ENCODE measurements at places on chromosomes 4 and X.

DNA sequence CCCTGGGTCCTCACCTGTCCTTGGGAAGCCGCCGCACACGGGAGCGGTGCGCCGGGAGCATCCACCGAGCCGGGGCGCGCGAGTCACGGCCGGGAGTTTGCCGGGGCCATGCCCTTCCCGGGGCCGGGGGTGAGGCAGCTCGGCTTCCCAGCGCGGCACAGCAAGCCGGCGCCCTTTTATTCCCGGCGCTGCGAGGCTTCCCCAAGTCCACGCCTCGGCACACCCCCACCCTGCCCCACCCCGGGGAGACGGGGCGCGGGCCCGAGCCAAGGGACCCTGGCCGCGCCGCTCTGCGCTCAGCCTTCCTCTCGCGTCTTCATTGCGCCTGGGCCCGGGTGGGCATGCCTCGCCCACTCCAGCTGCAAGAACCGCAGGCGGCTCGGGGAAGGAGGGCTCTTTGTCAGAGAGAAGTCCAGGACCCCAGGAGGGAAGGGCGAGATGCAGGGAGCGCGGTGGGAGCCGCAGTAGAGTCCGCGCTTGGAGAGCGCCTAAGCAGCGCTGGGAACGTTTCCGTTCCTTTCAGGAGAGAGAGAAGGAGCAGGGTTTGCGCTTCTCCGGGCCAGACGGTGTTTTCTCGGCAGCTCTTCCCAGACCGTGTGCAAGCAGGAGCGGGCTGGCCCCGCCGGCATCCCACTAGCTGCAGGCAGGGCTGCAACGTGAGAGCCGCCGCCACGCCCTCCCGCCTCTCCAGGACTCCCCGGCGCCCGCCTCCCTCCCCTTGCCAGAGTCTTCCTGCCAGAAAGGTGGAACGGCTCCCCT lies at the start of gene MXRA5:
Gene MXRA5 (minus strand): TSS at position 152 of the 759 bp plus-strand sequence. CDS start 2,819 bp downstream, outside the sequence.
- DNase-seq: no peak

DNA sequence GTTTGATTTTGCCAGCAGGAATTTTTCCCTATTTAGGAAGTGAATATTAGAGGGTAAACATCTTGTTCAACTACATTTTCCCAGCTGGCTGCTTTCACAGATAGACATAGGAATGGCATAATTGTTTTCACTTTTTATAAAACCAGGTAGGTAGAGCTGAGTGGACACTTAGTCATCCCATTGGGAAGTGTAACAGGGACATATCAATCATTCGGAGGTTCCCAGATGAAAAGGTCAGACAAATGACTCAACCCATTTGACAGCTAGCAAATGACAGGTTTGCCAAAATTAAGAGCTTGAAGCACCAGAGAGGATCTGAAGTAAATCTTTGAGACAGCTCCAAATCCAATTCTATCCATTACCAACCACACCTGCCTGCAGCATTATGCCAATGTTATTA lies 205.3 kb downstream of the SLC39A8 start:
- DNase-seq: no peak

DNA sequence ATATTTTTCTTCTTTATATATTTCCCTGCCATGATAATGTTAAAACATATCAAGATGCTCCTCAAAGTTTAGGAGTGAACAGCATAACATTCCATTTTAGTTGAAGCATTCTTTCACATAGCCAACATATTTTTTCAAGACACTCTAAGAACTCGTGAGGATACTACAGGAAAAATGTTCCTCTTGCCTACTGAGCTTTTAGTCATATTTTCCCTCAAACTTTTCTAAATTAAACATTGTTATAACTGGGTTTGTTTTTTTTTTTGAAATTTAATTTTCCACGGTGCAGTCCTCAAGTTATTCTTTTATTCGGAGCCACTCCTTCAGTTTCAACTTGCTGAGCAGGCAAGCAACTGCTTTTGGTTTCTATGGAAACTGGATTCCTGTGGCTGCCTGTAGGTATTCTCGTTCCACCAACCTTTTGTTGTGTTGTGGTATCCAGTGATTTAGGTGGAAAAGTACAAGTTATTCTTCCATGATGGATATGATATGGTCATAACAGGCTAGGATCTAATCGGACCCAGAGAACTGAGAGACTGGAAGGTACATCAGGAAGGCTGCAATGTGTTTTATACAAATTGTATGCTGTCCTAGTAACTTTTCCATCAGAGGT lies 248.0 kb downstream of the TRIML1 start:
- DNase-seq: no peak

DNA sequence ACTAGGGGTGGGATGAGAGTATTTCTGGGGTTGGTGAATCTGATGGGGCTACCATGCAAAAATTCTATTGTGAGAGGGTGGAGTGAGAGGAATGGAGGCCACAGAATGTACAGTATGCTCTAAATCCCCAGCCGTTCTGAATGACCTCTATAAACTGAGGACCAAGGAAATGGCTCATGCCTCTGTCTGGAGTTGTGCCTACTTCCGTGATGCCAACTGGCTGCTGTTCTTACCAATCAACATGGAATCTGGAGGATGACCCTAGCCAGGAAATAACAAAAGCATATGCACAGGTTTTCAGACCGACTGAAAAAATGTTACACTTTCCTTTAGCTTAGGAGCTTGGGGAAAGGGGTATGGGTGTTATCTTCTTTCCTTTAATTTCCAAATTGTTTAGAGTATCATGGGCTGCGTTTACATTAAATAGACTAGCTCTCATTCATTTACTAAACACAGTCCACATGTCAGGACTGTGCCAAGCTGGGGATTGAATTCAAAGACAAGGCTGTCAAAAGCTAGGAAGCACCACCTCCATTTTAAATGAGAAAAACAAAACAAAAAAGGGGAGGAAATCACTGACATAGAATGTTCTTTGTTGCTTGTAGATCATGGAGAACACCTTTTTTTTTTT lies 20.2 kb upstream of the CCKAR start:
- DNase-seq: no peak

GRCh38 chrX:102846544-102847236 lies 90.4 kb upstream of the RAB40AL start:
- no peak for DNase-seq

DNA sequence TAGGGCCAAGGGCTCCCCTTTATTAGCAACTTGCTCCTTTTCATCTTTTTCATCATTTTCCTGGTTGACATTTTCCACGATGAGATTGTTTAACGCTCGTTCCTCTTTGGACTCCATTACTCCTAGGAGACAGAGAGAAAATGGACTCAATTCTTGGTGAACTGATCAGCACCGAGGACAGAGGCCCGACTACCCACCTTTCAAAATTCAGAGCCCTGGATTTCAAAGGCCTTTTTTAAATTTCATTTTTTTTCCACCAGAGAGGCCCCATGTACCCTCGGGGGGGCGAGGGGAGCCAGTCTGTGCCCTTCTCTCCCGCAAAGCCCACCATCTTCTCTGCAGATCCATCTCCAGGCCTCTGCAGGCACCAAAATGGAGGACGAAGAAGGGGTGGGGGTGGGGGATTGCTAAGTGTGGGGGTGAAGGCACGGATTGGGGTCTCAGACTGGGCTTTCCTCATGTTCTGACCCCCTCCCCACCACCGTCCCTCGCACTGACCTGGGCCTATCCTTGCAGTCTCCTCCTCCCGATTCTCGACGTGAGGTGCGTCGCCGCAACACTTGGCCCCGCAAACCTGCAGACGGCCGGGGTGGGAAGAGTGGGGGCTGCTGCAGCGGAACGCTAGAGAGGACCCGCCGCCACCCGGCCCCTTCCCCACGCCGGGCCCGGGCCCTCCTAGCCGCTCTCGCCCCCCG lies 783 bp downstream of the BEX2 start:
- no peak for DNase-seq

DNA sequence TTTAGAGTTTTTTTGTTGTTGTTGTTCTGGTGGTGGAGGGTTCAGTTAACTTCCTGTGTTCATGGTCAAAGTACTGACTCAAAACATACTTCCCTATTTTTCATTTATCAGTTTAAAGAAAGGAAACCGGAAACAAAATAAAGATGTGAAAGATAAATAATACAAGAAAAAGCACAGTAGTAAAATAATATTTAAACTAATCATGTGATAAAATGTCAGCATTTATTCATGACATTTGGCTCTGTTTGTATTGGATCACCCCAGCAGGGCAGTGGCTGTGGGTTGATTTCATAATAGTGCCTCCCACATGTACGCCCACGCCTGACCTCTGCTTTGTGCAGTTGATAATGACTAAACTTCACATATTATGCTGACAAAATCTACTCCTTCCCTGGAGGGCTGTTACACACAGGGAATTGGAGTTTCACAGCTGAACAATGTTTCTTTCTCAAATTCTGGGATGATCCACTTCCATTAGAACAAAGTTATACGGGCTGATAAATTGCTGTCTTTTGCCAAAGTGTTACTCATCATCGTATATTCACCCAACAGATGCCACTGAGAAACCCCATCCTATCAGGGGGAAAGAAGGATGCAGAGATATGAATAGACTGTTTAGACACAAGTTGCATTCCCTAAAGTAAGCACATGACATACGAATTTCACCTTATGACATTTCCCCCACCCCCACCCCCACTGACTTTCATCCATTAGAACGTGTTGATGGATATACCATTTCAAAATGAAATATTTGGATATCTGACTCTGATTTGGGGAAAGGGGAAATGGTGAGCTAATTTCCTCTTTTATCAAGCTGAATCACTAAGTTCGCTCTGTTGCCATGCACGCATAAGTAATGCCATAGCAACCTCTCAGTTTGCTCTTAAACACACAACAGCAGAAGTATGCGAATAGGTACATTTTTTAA lies 48.3 kb downstream of the AMELX start:
- DNase-seq: peak; percentile 47

- DNase-seq: no peak
These were observed 136.8 kb downstream of the ADAM29 start for GRCh38 chr4:175054980-175055379.

- no peak for DNase-seq
These were observed 38.7 kb upstream of the FAT1 start for GRCh38 chr4:186762361-186762760.

DNA sequence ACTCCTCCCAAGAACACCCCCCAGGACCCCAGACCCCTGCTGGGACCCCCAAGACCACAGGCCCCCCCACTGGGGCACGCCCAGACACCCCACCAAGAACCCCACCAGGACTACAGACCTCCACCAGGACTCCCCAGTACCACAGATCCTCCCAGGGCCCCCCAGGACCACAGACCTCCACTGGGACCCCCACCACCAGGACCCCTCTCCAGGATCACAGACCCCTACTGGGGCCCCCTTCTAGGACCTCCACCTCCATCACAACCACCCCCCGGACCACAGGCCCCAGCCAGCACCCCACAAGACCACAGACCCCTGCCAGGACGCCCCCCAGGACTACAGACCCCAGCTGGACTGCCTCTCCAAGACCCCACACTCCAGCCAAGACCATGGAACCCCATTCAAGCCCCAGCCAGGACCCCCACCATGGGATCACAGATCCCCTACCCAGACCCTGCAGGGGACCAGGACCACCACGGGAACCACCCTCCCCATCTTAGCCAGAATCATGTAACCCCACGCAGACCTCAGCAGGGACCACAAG lies 855 bp upstream of the DHRSX start:
- no peak for DNase-seq

- no peak for DNase-seq
These were observed 95.3 kb upstream of the HPRT1 start for GRCh38 chrX:134364711-134365110.

DNA sequence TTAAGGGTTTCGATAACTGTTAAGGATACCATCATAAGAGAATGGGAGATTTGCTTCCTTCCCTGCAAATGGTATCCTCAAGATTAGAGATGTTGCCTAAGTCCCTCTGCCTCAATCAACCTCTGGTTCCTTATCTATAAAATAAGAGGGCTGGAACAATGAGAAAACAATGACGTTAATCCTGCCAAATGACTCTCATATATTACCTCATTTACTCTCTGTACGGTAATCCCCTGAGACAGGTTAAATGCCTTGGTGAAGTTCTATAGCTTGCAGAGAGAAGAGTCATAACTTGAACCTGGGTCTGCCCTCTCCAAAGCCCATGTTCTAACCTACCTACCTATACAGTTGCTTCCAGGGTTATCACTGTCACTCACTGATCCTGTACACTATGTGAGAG lies 100.2 kb upstream of the OTUD4 start:
- DNase-seq: no peak

DNA sequence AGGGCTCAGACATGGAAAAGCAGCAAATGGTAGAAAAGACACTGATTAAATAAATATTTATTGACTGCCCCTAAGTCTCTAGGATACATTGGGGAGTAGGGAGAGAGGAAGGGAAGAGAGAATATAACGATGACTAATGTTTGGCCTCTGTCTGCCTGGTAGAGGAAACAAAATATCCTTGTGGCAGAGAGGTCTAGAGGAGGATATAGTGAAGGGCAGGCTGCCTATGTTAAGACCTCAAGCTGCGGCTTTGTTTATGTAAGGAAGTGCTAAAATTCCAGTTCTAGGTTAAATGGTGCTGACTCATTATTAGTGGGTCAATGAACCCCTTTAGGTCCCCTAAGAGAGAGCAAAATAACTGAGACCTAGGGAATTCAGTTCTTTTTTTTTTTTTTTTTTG lies 427.3 kb upstream of the FTHL17 start:
- no peak for DNase-seq

DNA sequence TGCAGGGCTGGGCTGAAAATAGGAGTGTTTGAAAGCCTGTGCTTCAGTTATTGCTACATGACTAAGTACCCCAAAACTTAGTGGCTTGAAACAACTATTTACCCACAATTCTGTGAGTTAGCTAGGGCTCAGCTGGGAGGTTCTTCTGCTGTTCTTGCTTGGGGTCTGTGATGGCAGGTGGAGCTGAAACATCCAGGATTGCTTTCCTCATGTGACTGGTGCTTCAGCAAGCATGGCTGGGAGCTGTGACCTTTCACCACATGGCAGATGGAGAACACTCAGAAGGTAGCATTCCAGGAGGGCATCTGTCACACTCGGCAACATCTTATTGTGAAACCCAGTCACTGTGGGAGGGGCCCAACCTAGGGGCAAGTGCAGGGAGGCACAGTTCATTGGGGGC lies 57.0 kb upstream of the TBC1D14 start:
- no peak for DNase-seq

- no peak for DNase-seq
These were observed 31.7 kb downstream of the FGFRL1 start for GRCh38 chr4:1043162-1043561.

DNA sequence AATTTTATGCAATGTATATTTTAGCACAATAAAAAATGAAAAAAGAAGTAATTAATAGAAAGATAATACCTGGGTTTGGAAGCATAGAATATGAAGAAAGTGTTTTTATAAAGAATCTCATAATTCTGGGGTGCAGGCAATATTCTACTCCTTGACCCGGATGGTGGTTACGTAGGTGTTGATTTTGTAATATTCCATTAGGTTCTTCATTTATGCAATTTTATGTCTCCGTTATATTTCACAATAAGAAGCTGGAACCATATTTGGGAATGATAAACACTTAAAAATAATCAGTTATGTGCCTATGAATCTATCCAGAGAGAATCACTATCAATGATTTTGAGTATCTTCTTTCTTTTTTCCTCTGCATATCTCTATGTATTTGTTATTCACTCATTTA lies 38.5 kb downstream of the CHRNA9 start:
- DNase-seq: no peak

DNA sequence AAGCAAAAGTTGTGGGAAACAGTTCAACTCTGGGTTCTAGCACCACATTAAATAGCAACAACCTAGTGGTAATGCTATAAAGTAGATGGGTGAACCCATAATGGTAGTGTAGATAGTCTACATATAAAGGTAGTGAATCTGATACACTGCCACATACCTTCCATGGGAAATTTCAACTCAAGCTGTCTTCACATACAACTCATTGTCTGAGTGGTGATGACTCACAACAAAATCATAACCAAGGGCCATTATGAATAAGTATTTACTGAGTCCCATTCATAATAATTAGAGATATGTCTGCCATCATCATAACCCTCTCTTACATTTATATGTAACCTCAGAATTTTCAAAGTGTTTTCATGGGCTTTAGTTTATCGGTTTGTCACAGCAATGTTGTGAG lies 34.8 kb downstream of the EGF start:
- DNase-seq: no peak

GRCh38 chr4:90189178-90189577 lies 62.0 kb downstream of the CCSER1 start:
- DNase-seq: no peak

Measured in LNCaP clone FGC (cell line).